ENCODE measurements at places on chromosomes 16 and 17. TPM values are rescaled to one million over a fixed set of nuclear protein-coding genes. Genes with fewer than 3 reads are reported as not detected.

Gene OSBPL7
- polyA plus RNA-seq = 3.3 TPM

Gene CBX8
- polyA plus RNA-seq = 0.43 TPM

Gene SYCE1L
- 1.9 TPM for polyA plus RNA-seq

Gene PRPF8
- 170 TPM for polyA plus RNA-seq

DNA sequence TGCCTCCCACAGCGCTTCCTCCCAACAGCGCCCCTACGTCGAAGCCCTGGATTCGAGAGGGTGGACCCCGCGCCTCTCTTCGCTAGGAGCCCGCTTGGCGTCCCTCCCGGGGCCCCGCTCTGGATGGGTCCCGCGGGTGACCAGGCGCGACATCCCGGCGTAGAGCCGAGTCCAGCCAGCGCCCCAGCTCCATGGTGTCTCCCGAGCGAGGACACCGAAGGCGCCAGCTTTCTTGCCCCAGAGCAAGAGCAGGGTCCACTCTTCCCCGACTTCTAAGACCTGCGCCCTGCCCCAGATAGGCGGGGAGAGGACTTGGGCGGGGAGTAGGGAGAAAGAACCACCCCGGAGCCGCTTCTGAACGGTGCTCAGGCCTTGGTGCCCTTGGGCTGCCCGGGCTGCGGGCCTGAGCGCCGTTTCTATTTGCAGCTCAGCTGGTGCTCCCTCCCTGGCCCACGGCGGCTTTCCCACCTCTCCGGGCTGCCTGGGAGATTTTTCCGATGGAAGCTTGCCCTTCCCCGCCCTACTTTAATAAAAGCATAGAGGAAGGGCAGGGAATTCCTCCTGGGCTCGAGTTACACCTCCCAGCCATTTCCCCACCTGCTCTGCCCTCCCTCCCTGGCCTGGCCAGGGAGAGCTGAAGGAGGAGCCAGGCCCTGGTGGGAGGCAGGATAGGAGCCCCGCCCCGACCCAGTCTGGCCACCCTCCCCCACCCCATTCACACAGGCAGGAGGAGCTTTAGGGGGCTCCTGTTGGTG lies 1.8 kb downstream of the MMP15 start:
- H3K4me1 ChIP-seq = peaks cover 29% of the 10 kb centered on the region
- DNase-seq = peak; percentile 10
- no peaks in the 10 kb centered on the region for H3K27me3 ChIP-seq
- no peak overlapping the region for H3K4me3 ChIP-seq
- no peaks in the 10 kb centered on the region for H3K36me3 ChIP-seq

- H3K36me3 ChIP-seq = no peaks in the 10 kb centered on the region
- DNase-seq = no peak
- peak overlapping the region; percentile 15 for H3K4me3 ChIP-seq
- peaks cover 49% of the 10 kb centered on the region for H3K4me1 ChIP-seq
- H3K27me3 ChIP-seq = no peaks in the 10 kb centered on the region
These were observed 30.3 kb downstream of the CDK5R1 start for GRCh38 chr17:32516940-32517701.

DNA sequence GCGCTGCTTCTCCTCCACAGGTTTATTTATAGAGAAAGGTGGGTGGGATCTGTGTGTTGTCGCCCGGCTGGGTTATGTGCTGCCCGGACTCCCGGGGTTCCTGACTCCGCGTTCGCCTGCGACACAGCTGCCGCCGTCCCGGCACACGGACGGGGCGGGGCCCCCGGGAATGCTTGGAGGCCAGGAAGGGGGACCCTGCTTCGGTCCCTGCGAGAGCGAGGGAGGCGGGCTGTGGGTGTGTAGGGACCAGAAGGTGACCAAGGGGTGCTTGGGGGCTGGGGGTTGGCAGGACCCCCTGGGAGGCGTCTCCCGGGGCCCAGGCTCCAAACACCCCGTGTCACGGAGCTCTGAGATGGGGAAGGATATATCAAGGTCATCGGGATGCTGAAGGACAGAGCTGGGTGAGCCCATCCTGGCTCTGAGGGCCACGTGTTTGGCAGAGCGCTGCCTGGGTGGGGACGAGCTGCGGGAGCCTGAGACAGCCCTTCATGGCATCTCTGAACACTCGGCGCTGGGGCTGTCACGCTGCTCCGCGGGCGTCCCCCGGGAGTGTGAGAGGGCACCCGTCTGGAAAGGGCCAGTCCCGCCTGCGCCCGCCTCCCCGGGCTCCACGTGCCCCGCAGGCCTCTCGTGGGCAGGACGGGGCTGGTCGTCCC lies 4.2 kb downstream of the CACNA1H start:
- no peaks in the 10 kb centered on the region for H3K27me3 ChIP-seq
- H3K36me3 ChIP-seq = no peaks in the 10 kb centered on the region

GRCh38 chr16:74034862-74035261 lies 261.8 kb upstream of the PSMD7 start:
- H3K27ac ChIP-seq = no peak overlapping the region
- H3K4me1 ChIP-seq = no peaks in the 10 kb centered on the region
- H3K36me3 ChIP-seq = no peaks in the 10 kb centered on the region
- no peaks in the 10 kb centered on the region for H3K27me3 ChIP-seq
- no peak for DNase-seq
- no peak overlapping the region for H3K4me3 ChIP-seq

DNA sequence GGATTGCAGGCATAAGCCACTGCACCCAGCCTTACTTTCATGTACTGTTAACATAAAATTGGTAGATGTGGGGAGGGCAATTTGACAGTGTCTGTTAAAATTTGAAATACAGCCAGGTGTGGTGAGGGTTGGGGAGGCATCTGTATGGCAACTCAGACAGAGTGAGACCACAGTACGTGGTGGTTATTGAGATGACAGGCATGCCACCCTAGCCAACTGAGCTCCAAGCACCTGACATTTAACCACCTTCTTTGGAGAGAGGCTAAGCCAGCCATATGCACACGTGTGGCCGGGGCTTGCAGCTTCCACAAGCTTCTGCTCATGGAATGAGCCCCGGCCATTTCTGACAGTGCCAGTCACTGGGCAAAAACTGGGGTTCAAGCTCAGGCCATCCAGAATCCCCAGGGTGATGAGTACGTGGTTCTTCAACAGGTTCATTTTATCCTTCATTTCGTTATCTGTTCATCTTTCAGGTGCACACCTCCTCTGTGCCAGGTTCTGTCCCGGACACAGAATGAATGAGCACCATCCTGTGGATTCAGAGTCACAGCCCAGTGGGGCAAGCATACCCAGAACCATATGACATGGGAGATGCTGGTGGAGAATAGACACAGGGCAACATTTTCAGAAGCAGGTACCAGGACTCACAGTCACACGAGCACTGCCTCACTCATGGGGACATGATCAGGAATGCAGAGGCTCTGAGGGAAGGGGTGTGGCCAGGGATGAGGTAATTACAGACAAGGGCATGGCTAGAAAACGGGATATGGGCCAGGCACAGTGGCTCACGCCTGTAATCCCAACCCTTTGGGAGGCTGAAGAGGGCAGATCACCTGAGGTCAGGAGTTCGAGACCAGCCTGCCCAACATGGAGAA lies 36.2 kb downstream of the C16orf82 start:
- peaks cover 5% of the 10 kb centered on the region for H3K27me3 ChIP-seq
- H3K4me3 ChIP-seq = no peak overlapping the region
- H3K4me1 ChIP-seq = no peaks in the 10 kb centered on the region
- H3K36me3 ChIP-seq = no peaks in the 10 kb centered on the region
- DNase-seq = no peak

DNA sequence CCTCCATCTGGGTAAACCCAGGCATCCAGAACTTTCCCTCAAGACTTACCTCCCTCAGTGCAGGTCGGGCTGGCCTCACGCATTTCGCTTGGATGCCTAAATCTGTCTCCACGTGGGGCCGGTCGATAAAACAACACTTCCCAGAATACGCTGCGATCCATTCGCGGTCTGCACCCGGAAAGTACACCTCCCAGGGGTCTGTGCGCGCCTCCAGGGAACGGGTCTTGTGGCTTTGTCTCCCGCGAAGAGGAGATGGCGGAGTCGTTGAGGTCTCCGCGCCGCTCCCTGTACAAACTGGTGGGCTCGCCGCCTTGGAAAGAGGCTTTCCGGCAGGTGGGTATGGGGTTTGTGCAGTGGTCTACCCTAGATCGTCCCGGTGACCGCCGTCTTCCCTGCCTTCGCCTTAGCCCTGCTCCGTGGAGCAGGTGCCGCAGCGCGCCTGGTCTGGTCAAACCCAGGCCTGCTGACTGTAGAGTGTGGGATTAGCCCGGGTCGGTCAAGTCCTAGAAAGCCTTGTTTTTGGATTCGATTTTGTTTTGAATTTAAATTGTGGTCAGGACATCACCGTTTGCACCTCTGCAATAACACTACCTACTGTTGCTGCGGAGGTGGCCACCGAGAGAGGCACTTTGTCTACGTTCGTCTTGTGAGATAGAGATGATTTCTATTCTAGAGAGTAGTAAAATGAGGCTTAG lies at the start of gene RPAIN:
Gene RPAIN, plus strand, starts transcription at position 224 of the 695 bp plus-strand sequence. Its CDS starts 29 bp downstream, at position 253.
- no peaks in the 10 kb centered on the region for H3K27me3 ChIP-seq
- peak within 1 kb of the TSS; percentile 99 for H3K27ac ChIP-seq
- peaks cover 43% of the 10 kb centered on the region for H3K4me1 ChIP-seq
- H3K36me3 ChIP-seq = peaks cover 59% of the 10 kb centered on the region
- peak within 1 kb of the TSS; percentile 97 for H3K4me3 ChIP-seq

GRCh38 chr16:9526791-9527190 lies 435.3 kb downstream of the HAPSTR1 start:
- no peaks in the 10 kb centered on the region for H3K36me3 ChIP-seq
- H3K4me1 ChIP-seq = no peaks in the 10 kb centered on the region
- DNase-seq = no peak
- H3K4me3 ChIP-seq = no peak overlapping the region
- H3K27ac ChIP-seq = no peak overlapping the region
